ENCODE measurements at places on chromosomes 4 and X.

DNA sequence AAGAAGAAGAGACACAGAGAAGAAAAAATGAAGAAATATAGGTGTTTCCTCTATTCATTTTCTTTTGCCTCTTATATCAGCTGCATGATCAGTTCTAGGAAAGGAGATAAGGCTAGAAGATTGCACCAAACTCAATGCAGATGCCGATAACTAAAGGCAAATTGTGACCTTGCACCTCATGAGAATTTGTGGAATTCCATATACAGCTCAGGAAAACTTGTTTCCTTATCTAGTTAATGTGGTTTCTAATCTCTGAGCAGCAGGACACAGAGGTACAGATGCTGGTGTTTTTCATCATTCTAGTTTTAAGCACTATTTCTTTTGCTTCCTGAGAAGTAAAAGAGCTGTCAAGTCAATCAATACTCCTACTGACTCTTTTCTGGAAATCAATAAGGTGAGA, 104.6 kb upstream of the NWD2 start:
- no peaks in the 10 kb centered on the region for H3K36me3 ChIP-seq
- H3K4me1 ChIP-seq: no peaks in the 10 kb centered on the region
- no peak overlapping the region for H3K27ac ChIP-seq
- no peak overlapping the region for H3K4me3 ChIP-seq
- no peak for DNase-seq

GRCh38 chr4:38672397-38673129, 8.6 kb downstream of the KLF3 start:
- H3K27ac ChIP-seq: peak overlapping the region; percentile 99
- H3K27me3 ChIP-seq: no peaks in the 10 kb centered on the region
- no peak for DNase-seq
- H3K4me3 ChIP-seq: peak overlapping the region; percentile 21
- H3K4me1 ChIP-seq: peaks cover 100% of the 10 kb centered on the region
- H3K36me3 ChIP-seq: no peaks in the 10 kb centered on the region

DNA sequence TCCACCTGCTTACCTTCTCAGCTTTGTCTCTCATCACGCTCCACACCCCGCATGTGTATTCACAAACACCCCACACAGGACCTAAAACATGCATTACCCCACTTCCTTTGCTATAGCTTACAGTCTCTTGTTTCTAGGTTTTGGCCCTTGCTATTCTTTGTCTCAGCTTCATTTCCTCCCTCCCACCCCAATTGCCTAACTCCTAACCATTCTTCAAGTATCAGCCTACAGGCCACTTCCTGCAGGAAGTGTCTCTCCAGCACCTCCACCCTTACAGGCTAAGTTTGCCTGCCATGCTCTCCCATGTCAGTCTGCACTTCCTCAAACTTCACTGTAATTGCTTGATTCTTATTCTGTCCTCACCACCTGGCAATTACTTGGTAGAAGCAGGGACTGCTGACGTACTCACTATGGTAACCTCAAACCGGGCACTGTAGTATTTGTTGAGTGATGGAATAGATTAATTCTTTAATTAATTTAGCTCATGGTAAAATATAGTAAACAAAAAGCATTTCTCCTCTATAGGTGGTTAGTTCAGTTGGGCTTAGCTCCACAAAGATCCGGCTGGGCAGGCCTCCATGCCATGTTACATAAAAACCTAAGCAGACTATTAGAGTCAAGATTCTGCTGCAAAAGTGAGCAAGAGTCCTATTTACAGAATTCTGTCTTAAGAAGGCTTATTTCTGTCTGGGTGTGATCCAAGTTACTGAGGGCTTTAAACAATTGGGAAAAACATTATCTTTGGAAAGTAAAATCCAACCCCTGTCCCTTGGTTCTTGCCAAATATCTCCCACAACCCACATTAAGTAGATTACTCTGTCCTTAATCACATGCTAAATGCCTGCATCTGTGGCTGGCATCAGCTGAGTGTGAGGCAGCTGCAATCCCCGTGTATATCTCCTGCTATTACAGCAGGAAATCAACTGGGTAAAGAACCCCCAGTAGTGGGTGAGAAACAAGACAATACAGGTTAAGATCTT, 124.7 kb upstream of the CPEB2 start:
- DNase-seq: no peak
- H3K4me3 ChIP-seq: no peak overlapping the region
- H3K27me3 ChIP-seq: no peaks in the 10 kb centered on the region
- H3K36me3 ChIP-seq: no peaks in the 10 kb centered on the region

DNA sequence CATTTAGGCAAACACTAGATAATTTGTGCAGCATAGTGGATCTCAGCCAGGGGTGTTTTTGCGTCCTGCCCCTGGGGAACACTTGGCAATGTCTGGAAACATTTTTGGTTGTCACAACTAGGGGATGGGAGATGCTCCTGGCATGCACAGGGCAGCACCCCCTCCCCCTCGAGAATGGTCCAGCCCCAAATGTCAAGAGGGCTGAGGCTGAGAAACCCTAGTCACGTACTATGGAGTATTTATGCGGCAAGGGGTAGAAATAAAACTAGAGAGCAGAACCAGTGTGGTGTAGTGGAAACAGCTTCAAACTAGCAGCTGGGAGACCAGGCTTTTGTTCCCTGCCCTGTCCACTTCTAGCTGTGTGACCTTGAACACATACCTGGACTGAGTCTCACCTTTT, 38.2 kb upstream of the CLCN4 start:
- H3K36me3 ChIP-seq: no peaks in the 10 kb centered on the region
- no peaks in the 10 kb centered on the region for H3K4me1 ChIP-seq

GRCh38 chrX:132622130-132622529, 133.3 kb upstream of the MBNL3 start:
- H3K4me1 ChIP-seq: no peaks in the 10 kb centered on the region
- DNase-seq: no peak
- no peaks in the 10 kb centered on the region for H3K36me3 ChIP-seq
- no peak overlapping the region for H3K4me3 ChIP-seq
- no peaks in the 10 kb centered on the region for H3K27me3 ChIP-seq

GRCh38 chr4:136383082-136383481, 1149.2 kb downstream of the PCDH18 start:
- H3K4me1 ChIP-seq: no peaks in the 10 kb centered on the region
- no peak overlapping the region for H3K27ac ChIP-seq
- no peak overlapping the region for H3K4me3 ChIP-seq
- DNase-seq: no peak
- H3K27me3 ChIP-seq: no peaks in the 10 kb centered on the region
- H3K36me3 ChIP-seq: no peaks in the 10 kb centered on the region

DNA sequence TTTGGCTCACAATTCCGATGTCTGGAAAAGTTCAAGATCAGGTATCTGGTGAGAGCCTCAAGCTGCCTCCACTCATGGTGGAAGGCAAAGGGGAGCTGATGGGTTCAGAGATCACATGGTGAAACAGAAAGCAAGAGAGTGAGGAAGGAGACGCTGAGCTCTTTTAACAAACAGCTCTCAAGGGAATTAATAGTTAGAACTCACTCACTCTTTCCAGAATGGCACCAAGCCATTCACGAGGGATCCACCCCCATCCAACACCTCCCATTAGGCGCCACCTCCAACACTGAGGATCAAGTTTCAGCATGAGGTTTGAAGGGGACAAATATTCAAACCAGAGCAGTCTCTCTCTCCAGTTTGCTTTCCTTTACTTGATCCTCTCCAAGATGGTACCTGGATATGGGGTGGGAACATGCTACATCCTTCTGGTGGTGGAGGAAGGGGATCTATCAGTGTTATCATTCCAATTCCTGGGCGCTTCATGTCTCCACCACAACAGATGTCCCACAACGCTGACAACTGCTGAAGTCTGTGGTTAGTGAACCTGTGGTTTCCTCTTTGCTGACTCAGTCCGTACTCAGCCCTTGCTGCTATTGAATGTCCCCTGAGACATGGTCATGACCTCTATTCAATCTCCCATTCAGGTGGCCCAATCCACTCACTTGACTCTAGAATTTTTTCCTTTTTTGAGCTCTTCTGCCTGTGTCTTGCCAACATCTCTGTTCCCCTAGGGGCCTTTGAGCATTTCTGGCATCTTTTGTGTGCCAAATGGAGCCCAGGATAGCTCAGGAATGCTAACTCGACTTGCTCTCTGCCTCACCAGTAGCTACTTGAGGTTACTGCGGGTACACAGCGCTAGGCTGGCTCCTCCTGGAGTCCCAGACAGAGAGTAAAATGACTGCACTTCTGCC, 395.2 kb downstream of the MID1IP1 start:
- no peak overlapping the region for H3K4me3 ChIP-seq
- no peaks in the 10 kb centered on the region for H3K36me3 ChIP-seq
- H3K27ac ChIP-seq: peak overlapping the region; percentile 28
- no peak for DNase-seq
- no peaks in the 10 kb centered on the region for H3K27me3 ChIP-seq
- H3K4me1 ChIP-seq: peaks cover 6% of the 10 kb centered on the region

GRCh38 chr4:99841129-99841528, 24.5 kb downstream of the DAPP1 start:
- H3K36me3 ChIP-seq: peaks cover 58% of the 10 kb centered on the region
- no peak overlapping the region for H3K27ac ChIP-seq
- H3K4me3 ChIP-seq: no peak overlapping the region
- no peaks in the 10 kb centered on the region for H3K27me3 ChIP-seq
- H3K4me1 ChIP-seq: no peaks in the 10 kb centered on the region

DNA sequence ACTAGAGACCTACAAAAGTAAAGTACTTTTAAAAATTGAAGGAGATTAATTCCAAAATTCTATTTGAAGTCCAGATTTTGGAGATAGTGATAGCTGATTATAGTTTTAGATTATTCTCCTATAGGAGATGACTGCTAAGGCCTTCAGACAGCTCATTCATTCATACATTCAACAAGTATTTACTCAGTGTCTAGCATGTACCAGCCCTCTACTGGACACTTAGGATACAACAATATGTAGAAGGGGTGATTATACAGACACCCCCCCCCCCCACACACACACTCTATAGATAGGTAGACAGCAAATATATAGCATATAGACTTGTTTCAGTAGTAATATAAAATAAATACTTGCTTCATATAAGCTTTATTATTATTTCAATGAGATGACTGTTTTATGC, 60.4 kb upstream of the TAF9B start:
- DNase-seq: no peak
- H3K27me3 ChIP-seq: no peaks in the 10 kb centered on the region
- H3K27ac ChIP-seq: no peak overlapping the region
- no peaks in the 10 kb centered on the region for H3K36me3 ChIP-seq
- H3K4me1 ChIP-seq: no peaks in the 10 kb centered on the region
- no peak overlapping the region for H3K4me3 ChIP-seq

DNA sequence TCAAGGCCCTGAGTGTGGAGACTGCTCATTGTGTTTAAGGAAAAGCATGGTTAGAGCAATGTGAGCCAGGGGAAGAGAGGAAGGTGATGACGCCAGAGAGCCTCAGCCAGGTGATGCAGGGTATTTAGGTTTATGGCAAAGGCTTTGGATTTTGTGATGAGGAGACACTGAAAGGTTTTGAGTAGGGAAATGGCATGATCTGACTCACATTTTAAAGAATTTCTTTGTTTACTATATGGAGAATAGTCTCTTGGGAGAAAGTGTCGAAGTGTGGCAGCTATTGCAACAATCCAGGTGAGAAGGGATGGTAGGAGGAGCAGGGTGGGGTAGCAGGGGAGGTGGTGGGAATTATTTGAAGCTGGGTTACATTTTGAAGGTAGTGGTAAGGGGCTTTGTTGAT, 293.4 kb upstream of the IGFBP7 start:
- H3K27me3 ChIP-seq: no peaks in the 10 kb centered on the region
- no peak overlapping the region for H3K4me3 ChIP-seq
- no peaks in the 10 kb centered on the region for H3K4me1 ChIP-seq
- no peak for DNase-seq
- H3K36me3 ChIP-seq: no peaks in the 10 kb centered on the region

DNA sequence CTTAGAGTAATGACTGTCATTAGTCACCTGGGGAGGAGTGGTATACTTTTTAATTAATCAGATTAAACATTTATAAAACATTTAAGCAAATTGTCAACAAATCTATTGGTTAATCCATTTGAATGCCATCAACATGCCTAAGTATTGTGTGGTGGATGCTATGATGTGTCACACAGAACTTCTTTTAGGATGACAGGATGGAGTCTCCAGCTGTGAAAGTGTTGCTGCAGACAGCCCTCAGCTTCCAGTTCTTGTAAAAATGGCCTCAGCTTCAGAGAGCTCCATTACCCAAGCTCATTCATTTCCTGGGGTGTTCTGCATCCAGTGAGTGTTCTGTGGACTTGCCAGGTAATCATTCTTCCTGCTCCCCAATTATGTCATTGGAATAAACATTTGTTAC, 74.3 kb upstream of the CLNK start:
- H3K4me3 ChIP-seq: no peak overlapping the region
- DNase-seq: no peak
- H3K36me3 ChIP-seq: no peaks in the 10 kb centered on the region
- H3K4me1 ChIP-seq: no peaks in the 10 kb centered on the region

DNA sequence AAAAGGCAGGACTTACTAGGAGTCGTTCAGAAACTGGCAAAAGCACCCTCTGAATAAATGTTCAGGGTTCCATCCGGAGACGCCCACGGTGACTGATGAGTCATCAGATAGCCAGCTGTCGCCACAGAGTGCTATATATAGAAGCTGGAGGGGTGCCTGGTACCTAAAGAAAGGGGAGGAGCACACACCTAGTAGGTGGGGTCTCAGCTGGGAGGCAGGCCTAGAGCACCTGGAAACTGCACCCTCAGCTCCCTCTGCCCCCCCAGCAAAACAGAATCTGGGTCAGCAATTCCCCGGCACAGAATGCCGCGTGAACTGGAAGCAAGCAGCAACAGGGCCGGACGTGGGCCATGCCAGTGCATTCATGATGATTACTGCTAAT, 242.0 kb downstream of the BCOR start:
- H3K36me3 ChIP-seq: no peaks in the 10 kb centered on the region
- H3K27ac ChIP-seq: no peak overlapping the region
- H3K27me3 ChIP-seq: no peaks in the 10 kb centered on the region
- H3K4me3 ChIP-seq: no peak overlapping the region

GRCh38 chr4:187357821-187358220, 634.2 kb upstream of the FAT1 start:
- H3K36me3 ChIP-seq: no peaks in the 10 kb centered on the region
- no peaks in the 10 kb centered on the region for H3K27me3 ChIP-seq
- H3K4me1 ChIP-seq: no peaks in the 10 kb centered on the region
- H3K27ac ChIP-seq: no peak overlapping the region
- DNase-seq: no peak
- no peak overlapping the region for H3K4me3 ChIP-seq

GRCh38 chrX:33808636-33809035, 323.5 kb downstream of the FAM47A start:
- no peaks in the 10 kb centered on the region for H3K36me3 ChIP-seq
- H3K4me3 ChIP-seq: no peak overlapping the region
- H3K27ac ChIP-seq: no peak overlapping the region
- H3K27me3 ChIP-seq: no peaks in the 10 kb centered on the region

- H3K27ac ChIP-seq: no peak overlapping the region
- no peak overlapping the region for H3K4me3 ChIP-seq
- no peak for DNase-seq
- H3K36me3 ChIP-seq: no peaks in the 10 kb centered on the region
- H3K27me3 ChIP-seq: no peaks in the 10 kb centered on the region
These were observed 16.2 kb downstream of the GPAT3 start for GRCh38 chr4:83552083-83552482.

GRCh38 chrX:9958183-9958582, 9.0 kb upstream of the CLDN34 start:
- H3K4me1 ChIP-seq: no peaks in the 10 kb centered on the region
- H3K4me3 ChIP-seq: no peak overlapping the region
- no peak overlapping the region for H3K27ac ChIP-seq
- DNase-seq: no peak
- H3K27me3 ChIP-seq: no peaks in the 10 kb centered on the region

GRCh38 chrX:115642895-115643530, 82.0 kb downstream of the PLS3 start:
- no peak for DNase-seq
- H3K4me3 ChIP-seq: no peak overlapping the region
- no peaks in the 10 kb centered on the region for H3K4me1 ChIP-seq
- no peak overlapping the region for H3K27ac ChIP-seq
- no peaks in the 10 kb centered on the region for H3K27me3 ChIP-seq

GRCh38 chr4:8451440-8452182, 11.0 kb downstream of the TRMT44 start:
- H3K4me1 ChIP-seq: no peaks in the 10 kb centered on the region
- peak overlapping the region; percentile 63 for H3K27ac ChIP-seq
- H3K36me3 ChIP-seq: peaks cover 15% of the 10 kb centered on the region
- no peak for DNase-seq

All from esophagus squamous epithelium (tissue), 5 donors.